KBM-7 (cell line): ENCODE measurements at places on chromosomes 2 and 18.

DNA sequence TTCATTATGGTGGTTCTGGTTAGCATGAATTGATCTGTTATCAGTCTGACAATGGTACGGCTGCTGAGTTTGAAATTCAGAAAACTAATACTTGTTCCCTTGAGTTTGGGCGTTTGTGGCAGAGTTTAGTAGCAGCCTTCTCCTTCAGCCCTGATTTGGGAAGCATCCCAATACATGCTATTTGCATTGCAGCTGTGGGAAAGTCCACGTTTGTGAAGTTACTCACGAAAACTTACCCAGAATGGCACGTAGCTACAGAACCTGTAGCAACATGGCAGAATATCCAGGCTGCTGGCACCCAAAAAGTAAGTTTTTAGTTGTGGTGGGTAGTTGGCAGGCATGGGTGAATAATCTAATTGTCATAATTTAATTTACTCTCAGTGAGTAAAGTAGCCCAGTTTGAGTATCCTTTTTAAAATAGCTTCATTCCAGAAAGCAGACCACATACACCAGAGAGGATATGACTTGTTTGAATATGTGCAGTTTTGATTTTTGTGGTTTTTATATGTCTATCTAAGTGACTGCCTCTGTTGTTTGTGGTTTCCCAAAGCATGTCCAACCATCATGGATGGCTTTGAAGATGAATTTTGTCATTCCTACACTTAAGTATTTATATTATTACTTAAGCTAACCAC lies 12.2 kb downstream of the DGUOK start:
- peak; percentile 12 for DNase-seq

- no peak for DNase-seq
These were observed 582 bp upstream of the RAB31 start for GRCh38 chr18:9707381-9708056.

DNA sequence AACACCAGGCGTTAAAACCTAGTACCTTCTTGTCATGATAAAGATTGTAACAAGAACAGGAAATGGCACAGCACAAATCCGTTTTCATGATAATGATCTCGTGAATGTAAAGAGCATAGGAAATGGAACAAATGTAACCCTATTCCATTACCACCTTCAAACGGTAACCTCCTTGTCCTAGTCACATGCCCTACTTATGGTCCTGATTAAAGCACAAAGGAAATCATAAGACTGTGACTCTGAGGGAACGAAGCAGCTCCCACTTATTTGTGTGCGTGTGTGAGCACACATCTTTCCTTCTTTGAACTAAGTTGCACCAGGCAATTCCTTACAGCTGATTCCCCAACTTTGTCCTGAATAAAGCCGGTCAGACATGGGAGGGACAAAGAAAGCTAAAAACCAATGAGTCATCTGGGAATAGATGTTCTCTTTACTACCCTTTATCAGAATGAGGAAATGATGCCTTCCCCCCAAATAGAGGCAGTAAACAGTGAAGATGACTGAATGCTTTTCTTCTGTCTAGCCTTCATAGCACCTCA lies 192.6 kb downstream of the IKZF2 start:
- peak; percentile 87 for DNase-seq

DNA sequence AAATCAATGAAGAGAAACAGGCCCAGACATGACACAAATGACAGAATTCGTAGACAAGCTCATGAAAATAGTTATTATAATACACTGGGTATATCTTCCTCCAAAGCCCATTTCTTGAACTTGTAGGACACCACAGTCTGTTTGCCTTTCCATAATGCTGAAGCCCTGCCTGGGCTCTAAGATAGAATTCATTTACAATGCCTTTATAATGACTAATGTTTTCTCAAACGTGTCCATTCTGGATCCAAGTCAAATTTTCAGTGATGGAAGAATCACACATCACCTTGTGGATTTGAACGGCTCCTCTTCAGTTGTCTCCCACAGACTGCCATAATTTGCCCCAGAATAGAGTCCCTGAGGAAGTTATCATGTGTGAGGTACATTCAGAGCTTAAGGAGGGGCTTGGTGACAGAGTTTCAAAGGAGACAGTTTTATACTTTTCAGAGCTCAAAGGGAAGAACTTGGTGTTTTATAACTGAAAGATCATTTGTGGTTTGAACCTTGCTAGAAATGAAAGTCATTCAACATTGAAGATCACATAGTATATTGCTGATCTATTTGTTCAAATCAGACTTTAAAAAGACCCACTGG lies 38.2 kb downstream of the CASP8 start:
- DNase-seq, result no peak

- no peak for DNase-seq
These were observed 190.4 kb upstream of the CYP26B1 start for GRCh38 chr2:72338076-72338475.

- no peak for DNase-seq
These were observed 142.5 kb downstream of the TXNL1 start for GRCh38 chr18:56495884-56496283.

DNA sequence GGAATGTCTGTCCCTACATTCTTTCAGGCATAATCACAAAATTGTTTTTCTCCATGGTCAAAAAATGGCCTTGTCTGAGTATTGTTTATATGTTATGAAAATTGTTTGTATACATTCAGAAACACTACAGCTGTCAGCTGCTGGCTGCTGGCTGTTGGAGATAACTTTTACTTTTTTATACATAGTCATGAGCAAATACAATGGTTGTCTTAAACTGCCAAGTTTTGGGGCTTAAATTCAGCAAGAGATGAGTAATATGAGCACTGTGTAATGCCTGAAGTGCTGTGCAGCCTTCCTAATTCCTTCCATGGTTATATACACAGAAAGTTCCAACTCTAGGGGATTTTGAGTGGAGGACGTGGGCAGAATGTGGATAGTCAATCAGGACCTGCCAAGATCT lies 168.9 kb upstream of the RMP24 start:
- DNase-seq, result no peak

- DNase-seq, result no peak
These were observed 276.5 kb downstream of the LRRTM1 start for GRCh38 chr2:80028051-80028450.

DNA sequence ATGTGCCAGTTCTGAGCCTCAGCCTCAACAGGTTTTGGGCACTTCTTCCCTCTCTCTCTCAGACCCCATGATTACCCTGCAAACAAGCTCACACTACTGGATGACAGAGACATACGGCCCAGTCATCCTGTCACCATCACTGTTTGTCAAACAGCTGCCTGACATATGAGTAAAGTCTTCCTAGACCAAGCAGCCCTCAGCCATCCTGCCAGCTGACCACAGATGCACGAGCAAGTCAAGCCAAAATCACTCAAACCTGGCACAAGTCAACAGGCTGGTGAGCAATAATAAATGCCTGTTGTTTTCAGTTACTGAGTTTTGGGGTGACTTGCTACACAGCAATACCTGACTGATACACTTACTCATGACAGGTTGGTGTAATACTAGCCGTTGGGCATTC lies 75.5 kb upstream of the KLF7 start:
- no peak for DNase-seq

DNA sequence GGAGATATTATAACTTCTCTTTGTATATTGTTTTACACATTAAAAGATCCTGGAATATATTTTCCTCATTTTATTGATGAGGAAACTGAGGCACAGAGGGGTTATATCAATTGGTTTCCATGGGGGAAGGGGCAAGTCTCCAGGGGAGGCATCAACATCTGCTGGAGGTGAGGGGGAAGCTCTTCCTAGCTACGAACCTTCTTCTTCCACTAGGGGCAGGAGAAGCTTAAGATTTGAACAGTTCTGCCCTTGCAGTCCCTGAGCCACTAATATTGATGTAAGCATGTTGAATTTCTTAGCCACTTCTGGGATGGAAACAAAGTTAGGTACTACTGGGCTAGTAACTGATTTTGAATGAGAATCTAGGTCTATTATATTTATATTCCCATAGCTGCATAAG lies 140.1 kb upstream of the AQP4 start:
- DNase-seq, result peak; percentile 11
